ENCODE measurements at places on chromosomes 4 and X.

- no peak for DNase-seq
Observed at GRCh38 chr4:150950657-150951288, 64.3 kb downstream of the LRBA start.

- no peak for DNase-seq
Observed at GRCh38 chr4:73679836-73680235, 59.6 kb upstream of the RASSF6 start.

DNA sequence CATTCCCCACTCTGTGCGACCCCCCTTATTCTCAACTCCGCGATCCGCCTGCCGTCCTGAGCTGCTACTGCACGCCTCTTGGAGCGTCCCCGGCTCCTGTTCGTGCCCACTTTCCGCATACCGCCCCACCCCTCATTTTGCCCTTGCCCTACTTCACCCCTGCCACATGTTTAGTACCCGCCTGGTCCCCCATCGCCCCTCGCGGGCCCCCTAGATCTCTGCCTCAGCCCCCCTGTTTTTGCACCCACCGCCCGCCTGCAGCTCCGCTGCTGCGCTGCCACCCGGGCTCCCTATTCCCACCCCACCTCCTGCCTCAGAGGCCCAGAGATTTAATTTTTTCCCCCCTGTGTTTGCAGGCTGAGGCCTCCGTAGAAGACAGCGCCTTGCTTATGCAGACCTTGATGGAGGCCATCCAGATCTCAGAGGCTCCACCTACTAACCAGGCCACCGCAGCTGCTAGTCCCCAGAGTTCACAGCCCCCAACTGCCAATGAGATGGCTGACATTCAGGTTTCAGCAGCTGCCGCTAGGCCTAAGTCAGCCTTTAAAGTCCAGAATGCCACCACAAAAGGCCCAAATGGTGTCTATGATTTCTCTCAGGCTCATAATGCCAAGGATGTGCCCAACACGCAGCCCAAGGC is 1.4 kb downstream of the MAGED1 start:
- no peak for DNase-seq

- DNase-seq, result no peak
Observed at GRCh38 chrX:10414156-10414824, 206.1 kb downstream of the MID1 start.

DNA sequence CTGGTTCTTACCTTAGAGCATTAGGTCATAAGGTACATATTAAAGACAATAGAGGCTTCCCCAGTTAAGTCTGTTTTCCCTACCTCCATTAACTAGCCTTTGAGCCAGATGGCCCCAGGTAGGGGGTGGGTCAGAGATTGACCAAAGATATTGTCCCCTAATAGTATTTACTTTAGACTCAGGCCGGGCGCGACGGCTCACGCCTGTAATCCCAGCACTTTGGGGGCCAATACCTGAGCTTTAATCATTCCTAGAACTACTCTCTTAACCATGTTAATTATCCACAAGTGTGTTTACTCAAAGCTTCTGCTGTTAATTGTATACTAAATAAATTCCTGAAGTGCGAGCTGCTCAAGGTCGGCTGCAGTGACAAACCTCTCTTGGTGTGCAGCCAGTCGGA is 28.0 kb upstream of the AMBN start:
- no peak for DNase-seq

GRCh38 chr4:2290488-2290887 is 28.6 kb upstream of the MXD4 start:
- no peak for DNase-seq

DNA sequence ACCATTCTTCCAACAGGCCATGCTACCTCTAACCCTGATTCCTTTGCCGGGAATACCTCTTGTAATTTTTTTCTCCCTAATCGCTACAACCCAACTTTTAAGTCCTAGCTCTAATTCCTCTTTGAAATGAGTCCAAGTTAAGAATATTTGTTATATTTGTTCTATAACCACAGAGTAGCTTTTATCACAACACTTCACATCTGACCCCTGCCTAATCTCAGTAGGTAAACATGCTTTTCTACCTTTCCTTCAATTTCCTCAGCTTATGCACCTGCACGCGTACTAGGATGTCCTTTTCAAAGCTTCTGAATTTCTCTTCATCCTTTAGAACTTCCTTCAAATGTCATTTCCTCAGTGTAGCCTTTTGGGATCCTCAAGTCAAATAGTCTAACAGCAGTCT is 915.5 kb upstream of the LCORL start:
- no peak for DNase-seq

DNA sequence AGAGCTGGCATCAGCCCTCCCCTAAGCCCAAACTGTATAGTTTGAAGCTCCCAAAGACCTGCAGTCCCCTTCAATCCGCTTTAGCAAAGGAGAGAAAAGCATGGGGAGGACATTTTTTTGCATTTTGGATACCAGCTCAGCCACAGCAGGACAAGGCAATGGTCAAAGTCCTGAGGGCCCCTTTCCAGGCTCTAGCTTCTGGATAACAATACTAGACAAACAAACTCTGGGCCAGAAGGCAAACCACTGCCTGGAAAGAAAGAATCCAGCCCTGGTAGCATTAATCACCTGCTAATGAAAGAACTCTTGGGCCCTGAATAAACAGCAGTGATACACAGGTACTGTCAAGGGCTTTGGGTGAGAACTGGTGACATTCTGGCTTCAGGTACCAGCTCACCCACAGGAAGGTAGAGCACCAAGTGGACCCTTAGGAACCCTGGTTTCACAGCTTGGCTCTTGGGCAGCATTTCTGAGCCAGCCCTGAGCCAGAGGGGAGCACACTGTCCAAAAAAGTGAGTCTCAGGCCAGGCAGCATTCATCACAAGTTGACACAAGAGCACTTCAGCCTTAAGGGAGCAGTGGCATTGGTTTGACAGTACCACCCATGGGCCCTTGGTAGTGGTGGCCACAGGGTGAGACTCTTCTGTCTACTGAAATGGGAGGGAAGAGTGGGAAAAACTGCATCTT is 62.5 kb downstream of the SPIN3 start:
- DNase-seq, result no peak

- DNase-seq, result no peak
Observed at GRCh38 chrX:45758319-45758718, 557.6 kb upstream of the DIPK2B start.

GRCh38 chrX:148915474-148915873 is 415.1 kb downstream of the AFF2 start:
- no peak for DNase-seq

- DNase-seq, result no peak
Observed at GRCh38 chr4:106358899-106359298, 9.7 kb downstream of the GIMD1 start.

- no peak for DNase-seq
Observed at GRCh38 chrX:1167466-1167865, 45.0 kb downstream of the CRLF2 start.

DNA sequence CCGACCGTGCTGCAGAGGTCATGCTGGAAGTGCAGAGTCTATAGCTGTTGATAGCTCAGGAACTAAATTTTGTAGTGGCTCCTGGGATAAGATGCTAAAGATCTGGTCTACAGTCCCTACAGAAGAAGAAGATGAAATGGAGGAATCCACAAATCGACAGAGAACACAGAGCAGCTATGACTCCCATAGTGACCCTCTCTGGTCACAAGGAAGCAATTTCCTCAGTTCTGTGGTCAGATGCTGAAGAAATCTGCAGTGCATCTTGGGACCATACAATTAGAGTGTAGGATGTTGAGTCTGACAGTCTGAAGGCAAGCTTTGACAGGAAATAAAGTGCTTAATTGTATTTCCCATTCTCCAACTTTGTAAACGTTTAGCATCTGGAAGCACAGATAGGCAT is 8.8 kb downstream of the MANBA start:
- no peak for DNase-seq

- no peak for DNase-seq
Observed at GRCh38 chr4:139800082-139800481, 134.5 kb downstream of the MGST2 start.

- DNase-seq, result no peak
Observed at GRCh38 chrX:149374751-149375150, 130.4 kb downstream of the IDS start.

- DNase-seq, result no peak
Observed at GRCh38 chr4:62288808-62289541, 1088.8 kb downstream of the ADGRL3 start.

DNA sequence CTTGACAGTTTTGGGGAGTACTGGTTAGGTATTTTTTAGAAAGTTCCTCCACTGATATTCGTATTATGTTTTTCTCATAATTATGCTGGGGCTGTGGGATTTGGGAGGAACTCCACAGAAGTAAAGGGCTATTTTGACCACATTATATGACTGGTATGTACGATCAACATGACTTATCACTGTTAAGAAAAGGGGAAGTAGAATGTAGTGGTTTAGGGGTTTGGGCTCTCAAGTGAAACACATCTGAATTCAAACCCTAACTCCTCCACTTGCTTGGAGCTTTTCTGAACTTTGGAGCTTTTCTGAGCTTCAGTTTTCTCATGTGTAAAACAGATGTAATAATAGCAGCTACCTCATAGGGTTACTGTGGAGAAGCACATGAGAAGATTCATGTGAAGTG is 96.4 kb upstream of the C1GALT1C1 start:
- DNase-seq, result no peak

- no peak for DNase-seq
Observed at GRCh38 chrX:637660-638481, 7.3 kb downstream of the SHOX start.

DNA sequence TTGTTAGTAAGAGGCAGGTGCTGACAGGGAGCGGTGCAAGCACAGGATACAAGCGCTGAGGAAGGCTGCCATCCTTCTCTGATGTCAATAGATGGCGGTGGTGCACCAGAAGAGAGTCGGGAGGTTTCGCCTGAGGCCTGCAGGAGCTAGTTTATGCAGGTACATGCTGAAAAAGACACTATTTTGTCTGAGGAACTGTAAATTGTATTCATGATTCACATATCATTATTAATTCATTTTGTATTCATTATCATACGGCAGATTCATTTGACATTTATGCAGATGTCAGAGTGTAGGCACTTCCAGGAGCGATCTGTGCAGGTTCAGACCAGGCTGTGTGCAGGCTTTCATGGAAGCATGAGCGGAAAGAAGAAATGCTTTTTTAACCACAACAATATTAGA is 824.0 kb downstream of the STIM2 start:
- no peak for DNase-seq

- DNase-seq, result no peak
Observed at GRCh38 chr4:132982151-132982550, 166.9 kb upstream of the PCDH10 start.

GRCh38 chr4:59387759-59388758 is 1812.1 kb upstream of the ADGRL3 start:
- no peak for DNase-seq

- no peak for DNase-seq
Observed at GRCh38 chr4:119498527-119498926, 130.1 kb downstream of the PDE5A start.

GRCh38 chr4:59729321-59729720 is 1470.8 kb upstream of the ADGRL3 start:
- no peak for DNase-seq

GRCh38 chr4:94469221-94469784 is 17.6 kb downstream of the PDLIM5 start:
- no peak for DNase-seq

DNA sequence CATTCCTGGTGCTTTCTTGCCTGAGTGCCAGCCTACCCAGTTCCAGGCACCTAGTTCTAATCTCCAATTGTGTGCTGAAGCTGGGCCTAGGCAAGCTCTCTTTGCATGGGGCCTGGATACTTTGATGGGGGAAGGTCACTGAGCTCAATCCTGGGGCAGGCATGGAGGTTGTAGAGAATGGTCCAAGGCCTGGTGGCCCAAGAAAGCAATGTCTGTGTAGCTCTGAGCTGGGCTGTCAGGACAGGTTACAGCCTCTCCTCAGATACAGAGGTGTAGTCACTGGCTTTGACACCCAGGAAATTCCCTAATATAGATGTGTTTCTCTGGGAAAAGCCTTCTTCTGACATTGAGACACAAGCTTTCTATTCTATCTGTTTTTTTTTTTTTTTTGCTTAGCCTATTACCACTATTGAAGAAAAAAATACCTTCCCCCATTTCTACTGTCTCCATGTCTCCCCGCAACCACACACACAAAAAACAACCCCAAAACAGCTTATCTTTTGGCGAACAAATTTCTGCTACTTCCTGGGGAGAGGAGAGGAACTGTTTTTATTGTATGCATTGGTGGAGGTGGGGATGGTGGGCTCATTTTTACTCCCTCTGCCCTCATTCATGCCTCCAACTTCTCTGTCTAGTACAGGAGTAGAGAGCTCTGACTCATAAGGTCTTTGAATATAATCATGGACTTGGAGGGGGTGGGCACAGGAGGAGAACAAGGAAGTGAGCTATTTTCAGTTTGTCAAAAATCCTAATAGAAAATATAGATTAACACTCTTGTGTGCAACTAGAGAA is 66.7 kb upstream of the DHX15 start:
- DNase-seq, result no peak

GRCh38 chrX:47293106-47293505 is 60.3 kb downstream of the USP11 start:
- no peak for DNase-seq

DNA sequence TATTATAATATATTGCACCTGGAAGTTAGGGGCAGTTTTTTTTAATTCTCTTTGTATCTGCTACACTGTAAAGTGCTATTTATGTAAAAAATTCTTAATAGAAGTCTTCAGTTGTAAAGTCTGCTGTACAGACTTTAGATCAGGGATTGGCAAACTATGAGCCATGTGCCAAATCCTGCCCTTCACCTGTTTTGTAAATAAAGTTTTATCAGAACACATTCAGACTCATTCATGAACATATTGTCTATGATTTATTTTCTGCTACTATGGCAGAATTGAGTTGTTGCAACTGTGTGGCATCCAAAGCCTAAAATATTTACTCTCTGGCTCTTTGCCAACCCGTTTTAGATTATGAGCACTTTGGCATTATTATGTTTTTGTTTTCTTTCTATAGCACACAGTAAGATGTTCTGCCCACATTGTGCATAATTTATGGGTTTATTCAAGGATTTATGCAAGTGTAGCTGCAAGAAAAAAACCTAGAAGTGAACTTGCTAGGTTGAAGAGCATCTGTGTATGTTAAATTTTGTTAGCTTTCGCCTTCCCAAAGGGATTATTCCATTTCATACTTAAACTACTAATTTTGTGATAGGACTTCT is 56.9 kb downstream of the CLCN3 start:
- DNase-seq, result no peak

Data from activated CD8-positive, alpha-beta memory T cell treated with anti-CD3 and anti-CD28 coated beads for 1 hour (primary cell).